ENCODE measurements at places on chromosomes 5 and 9.

- DNase-seq = peak; percentile 78
Measured at GRCh38 chr5:139847790-139848507, 52.3 kb downstream of the PSD2 start.

GRCh38 chr5:31211098-31211497 lies 17.6 kb downstream of the CDH6 start:
- no peak for DNase-seq

DNA sequence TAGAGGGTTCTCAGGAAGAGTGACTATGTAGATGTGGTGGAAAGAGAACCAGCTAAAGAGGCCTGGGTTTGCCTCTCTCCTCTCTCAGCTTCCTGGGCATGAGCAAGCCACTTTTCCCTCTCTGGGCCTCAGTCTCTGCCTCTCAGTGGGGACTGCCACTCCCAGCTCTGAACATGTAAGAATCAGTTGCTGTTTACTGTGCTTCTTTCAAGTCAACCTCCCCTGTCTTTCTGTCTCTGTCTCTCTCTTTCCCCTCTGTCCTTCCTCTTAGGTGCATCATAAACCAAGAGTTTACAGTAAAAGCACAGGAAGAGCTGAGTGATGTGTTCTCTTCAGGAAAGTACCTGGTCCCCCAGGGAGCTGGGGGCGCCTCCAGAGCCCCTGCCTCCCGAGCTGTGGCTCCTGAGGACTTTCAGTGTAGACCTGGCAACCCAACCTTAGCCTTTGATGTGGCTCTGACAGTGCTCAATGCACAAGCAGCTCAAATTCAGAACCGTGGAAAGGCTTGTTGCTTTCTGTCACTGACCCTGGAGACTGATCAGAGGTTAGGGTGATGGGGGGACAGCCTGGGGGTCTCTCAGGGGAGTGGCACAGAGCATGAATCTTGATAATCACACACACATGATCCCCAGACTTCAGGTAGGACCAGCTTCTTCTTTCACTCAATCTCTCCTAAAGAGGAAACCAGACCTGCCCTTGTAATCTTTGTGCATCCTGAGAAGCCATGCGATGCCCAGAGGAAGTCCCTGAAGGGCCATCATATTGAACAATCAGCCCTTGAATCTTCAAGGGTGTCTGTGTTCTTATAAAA lies 59.4 kb upstream of the TNFSF8 start:
- DNase-seq = peak; percentile 79

DNA sequence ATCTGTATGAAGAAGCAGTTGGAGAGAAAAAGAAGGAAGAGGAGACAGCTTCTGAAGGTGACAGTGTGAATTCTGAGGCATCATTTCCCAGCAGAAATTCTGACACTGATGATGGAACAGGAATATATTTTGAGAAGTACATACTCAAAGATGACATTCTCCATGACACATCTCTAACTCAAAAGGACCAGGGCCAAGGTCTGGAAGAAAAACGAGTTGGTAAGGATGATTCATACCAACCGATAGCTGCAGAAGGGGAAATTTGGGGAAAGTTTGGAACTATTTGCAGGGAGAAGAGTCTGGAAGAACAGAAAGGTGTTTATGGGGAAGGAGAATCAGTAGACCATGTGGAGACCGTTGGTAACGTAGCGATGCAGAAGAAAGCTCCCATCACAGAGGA lies 48.7 kb downstream of the CMYA5 start:
- DNase-seq = no peak

GRCh38 chr9:98903961-98904411 lies 39.7 kb upstream of the COL15A1 start:
- DNase-seq = no peak

GRCh38 chr9:78871086-78871451 lies 574.1 kb downstream of the PSAT1 start:
- no peak for DNase-seq

GRCh38 chr5:138752341-138752950 lies 779 bp upstream of the CTNNA1 start:
- no peak for DNase-seq

- DNase-seq = no peak
Measured at GRCh38 chr9:106072421-106072820, 378.1 kb downstream of the TMEM38B start.

DNA sequence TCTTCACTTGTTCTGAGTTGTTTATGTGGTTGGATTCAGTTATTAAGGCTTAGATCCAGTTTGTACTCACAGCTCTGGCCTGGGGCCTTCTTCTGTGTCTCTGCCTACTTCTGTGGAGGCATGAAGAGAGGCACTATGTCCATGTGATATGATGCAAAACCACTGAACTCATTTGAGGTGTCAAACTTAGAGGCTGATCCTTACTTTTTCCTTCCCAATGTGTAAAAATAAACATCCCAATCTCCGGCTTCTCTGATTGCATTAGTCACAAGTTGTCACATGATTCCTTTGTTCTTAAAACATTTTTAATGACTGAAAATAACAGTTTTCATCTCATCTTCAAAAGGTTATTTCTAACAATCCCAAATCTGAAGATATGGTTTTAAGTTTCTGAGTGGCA lies 276.0 kb upstream of the RGMB start:
- no peak for DNase-seq

GRCh38 chr5:140040358-140040757 lies 2.7 kb downstream of the NRG2 start:
- DNase-seq = no peak

DNA sequence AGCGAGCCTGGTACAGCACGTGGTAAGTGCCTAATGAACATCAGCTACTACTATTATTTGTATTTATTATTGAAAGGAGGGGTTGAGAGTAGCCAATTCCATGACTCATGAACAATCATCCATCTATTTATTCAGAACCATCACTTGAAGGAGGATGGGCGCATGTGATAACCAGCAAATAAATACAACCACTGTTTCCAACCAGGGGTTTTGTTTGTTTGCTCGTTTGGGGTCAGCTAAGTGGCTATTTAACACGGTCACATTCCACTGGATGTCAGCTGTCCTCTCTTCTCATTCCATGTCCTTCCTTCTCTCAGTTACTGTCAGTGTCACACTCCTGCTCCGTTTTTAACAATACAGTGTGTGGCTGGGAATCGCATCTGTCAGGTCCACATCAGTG lies 8.6 kb downstream of the RAPGEF1 start:
- no peak for DNase-seq

DNA sequence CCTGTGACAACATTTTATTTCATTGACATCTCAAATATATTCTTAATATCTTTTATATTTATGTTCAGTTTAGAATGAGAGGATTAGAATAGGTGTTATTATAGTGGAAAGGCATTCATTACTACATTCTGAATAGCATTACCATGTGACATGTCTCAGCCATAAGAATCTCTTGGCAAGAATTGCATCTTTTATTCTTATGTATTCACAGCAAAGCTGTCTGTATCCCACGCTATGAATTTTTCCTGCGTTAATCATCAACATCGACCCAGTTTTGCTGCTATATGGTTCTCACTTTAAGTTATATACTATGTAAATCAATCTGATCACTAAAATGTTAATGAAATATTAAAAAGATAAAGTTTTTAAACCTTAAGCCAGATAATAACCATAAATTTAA lies 248.6 kb downstream of the TMEM232 start:
- DNase-seq = no peak

DNA sequence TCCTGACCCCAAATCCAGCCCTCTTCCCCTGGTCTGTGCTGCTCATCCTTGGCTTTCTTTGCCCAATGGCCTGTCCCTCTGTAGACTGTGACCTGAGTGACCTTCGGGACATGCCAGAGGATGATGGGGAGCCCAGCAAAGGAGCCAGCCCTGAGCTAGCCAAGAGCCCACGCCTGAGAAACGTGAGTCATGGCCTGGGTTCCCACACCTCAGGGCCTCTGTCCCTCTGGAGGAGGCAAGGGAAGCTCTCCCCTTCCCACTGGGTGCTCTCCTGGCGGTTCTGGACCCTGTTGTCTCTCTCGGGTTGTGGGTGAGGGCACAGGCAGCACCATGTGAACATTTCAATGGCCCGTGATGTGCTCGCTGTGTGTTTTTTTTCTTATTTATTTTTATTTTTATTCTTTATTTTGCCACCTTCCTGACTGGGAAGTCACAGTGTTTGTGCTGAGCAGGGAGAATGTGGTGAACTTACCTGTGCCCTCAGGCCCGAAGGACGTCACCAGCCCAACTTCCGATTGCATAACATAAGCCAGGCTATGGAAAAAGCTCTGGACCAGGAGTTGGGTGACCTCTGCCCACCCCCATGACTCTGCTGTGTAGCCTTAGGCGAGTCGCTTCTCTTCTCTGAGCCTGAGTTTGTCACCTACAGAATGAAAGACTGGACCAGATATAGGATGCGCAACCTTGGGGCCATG lies 29.5 kb downstream of the AFAP1L1 start:
- DNase-seq = no peak

GRCh38 chr9:76218117-76218885 lies 175.9 kb downstream of the RFK start:
- DNase-seq = no peak

DNA sequence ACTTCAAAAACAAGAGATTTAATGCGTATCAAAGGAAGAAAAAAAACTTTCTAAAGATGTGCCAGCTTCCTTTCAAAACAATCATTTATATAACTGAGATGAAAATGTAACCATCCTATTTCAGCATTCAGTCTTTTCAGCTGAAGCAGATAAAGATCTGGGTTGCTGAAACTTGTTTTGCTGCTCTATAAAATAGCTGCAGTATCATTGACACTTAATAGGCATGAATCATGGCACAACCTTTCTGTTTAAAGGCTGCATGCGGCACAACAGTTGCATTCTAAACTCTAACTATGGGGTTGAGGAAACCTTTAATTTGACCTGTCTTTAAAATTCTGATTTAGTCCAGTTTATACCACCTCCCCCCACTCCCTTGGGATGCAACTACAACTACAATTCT lies 196.7 kb downstream of the MPDZ start:
- no peak for DNase-seq

DNA sequence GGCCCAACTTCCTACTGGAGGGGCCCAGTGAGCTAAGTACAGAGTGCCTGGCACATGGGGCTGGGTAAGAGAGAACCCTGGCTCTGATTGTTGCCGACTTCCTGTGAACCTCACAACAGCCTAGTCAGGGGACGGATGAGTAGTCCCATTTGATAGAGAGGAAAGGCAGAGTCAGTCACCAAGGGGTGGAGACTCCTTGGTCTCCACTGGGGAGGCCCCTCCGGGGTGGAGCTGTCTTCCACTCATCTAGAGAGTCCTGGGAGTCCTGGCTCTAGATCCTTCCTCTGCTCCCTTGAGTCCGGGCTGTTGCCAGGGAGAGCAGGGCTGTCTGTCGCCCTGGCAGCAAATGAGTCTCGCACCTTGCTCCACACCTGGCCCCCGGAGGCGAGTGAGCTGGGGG lies 8.0 kb downstream of the GRK6 start:
- peak; percentile 62 for DNase-seq

DNA sequence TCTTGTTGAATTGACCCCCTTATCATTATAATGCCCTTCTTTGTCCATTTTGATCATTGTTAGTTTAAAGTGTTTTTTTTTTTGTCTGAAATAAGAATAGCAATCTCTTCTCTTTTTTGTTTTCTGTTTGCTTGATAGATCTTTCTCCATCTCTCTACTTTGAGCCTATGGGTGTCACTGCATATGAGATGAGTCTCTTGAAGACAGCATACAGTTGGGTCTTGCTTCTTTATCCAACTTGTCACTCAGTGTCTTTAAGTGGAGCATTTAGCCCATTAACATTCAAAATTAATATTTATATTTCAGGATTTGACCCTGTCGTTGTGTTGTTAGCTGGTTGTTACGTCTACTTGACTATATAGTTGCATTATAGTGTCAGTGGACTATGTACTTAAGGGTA lies 135.4 kb downstream of the HMHB1 start:
- no peak for DNase-seq

GRCh38 chr9:123689701-123690428 lies 240.1 kb downstream of the DENND1A start:
- DNase-seq = no peak

GRCh38 chr5:132971483-132972435 lies 8.3 kb upstream of the AFF4 start:
- no peak for DNase-seq

GRCh38 chr5:139955616-139956273 lies 87.4 kb downstream of the NRG2 start:
- DNase-seq = no peak

DNA sequence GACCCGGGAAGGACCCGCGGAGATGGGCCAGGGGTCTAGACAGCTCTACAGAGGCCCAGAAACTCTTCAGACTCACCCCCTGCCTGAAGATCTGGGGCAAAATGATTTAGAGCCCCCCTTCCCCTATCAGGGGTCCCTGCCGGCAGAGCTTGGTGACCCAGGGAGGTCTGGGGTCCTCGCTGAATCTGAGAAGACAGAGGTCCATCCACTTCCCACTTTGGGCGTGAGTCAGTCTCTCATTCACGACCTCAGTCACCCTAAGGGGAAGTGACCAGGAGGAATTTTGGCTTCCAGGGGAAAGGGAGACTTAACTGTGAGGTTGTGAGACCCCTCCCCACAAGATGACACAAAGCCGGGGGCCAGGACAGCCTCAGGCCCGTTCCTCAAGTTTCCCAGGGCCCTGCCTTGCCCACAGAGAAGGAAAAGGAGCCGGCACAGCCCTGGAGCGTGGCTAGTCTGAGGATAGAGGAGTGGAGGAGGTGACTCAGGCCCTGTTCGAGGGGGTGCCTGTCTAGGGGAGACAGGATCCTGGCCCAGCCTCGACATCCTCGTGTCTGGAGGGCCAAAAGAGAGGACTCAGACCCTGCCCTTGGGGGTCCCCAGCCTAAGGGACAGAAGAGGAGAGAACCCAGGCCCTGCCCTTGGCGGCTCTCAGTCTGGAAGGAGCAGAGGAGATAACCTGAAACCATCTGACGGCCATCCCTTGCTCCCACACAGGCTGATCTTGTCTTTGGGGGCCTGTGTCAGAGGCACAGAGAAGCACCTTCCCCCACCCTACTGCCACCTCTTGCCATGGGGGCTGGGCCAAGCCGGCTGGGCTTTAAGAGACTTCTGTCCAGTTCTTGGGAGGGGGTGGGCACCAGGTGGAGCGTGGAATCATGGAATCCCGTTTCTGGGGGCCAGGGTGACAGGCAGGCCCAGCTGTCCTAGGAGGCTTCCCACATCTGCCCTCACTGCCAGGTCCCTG lies 889 bp downstream of the PDLIM4 start:
- DNase-seq = no peak

DNA sequence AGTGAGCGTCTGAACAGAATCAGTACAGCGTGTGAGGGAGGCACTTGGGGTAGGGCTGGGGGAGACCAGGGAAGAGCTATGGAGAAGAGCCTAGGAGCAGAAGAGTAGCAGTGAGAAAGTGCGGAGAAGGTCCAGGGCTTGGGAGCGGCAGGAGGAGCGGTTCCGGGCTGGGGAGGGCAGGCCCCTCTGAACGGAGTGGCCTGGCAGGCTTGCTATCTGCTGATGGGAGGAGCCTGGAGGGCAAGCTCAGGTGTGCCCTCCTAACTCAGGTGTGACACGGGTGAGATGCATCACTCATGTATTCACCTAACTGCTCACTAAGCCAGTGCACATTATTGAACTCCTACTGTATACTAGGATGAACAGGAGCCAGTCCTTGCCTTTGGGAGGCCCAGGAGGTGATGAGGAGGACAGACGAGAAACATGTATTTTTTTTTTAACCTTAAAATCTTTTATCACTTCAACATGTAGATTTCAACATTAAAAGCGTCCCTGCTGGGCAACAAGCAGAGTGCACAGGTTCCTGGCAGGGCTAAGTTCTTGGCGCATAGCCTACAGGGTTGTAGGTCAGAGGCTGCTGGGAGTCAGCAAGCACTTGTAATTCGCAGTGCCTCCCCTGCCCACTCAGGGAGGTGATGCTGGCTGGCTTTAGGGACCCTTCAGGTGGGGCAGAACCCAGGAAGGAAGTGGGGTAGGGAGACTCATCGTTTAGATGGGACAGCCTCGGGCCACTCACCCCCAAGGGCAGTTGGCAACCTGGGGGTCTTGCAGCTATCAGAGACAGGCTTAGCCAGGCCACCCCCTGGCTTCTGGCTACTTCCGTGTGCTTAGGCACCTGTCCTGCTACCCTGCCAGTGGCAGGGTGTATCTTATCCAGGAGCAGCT lies 55.5 kb downstream of the TMOD1 start:
- DNase-seq = no peak
